ENCODE measurements at places on chromosomes 12 and 14.

- DNase-seq, result no peak
Observed at GRCh38 chr12:126915309-126915708, 1351.7 kb upstream of the TMEM132C start.

DNA sequence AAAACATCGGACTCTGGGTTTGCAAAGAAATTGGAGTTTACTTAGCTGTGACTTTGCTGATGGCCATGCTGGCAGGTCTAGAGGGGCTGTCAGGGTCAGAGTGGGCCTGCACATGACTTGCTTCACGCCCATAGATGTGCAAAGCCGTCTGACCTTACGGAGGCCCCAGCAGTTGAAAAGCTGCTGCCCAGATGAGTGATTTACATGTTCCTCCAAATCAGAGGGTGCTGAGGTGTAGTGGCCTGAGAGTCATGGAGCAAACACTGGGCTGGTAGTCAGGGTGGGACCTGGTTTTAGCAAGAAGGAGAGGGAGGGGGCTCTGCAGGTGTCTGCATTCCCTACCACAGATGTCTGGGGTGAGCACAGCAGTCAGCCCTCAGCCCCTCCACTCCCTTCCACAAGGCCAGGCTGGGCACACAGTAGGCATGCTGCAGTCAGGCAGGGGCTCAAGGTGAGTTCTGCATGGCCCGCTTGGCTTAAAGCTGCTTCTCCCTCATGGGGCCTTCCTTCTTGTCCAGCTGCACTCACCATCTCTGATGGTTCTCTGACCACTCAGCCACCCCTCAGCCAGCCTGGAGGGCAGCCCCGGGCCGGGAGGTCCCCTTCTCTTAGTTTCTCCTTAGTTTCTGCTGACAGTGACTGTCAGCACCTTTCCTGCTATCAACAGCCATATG lies 34.2 kb upstream of the EML1 start:
- no peak for DNase-seq

DNA sequence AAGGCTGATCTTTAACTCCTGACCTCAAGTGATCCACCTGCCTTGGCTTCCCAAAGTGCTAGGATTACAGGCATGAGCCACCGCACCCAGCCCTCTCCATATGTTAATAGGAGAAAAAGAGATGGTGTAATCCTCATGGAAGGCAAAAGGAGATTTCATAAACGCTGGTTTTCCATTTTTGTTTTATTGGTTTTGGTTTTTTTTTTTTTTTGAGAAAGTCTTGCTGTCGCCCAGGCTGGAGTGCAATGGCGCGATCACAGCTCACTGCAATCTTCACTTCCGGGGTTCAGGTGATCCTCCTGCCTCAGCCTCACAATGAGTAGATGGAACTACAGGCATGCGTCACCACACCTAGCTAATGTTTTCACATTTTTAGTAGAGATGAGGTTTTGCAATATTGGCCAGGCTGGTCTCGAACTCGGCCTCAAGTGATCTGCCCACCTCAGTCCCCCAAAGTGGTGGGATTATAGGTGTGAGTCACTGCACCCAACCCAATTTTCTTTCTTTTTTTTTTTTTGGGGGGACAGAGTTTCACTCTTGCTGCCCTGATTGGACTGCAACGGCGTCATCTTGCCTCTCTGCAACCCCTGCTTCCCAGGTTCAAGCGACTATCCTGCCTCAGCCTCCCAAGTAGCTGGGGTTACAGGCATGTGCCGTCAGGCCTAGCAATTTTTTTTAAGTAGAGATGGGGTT lies 8.1 kb downstream of the PTGES3 start:
- no peak for DNase-seq

DNA sequence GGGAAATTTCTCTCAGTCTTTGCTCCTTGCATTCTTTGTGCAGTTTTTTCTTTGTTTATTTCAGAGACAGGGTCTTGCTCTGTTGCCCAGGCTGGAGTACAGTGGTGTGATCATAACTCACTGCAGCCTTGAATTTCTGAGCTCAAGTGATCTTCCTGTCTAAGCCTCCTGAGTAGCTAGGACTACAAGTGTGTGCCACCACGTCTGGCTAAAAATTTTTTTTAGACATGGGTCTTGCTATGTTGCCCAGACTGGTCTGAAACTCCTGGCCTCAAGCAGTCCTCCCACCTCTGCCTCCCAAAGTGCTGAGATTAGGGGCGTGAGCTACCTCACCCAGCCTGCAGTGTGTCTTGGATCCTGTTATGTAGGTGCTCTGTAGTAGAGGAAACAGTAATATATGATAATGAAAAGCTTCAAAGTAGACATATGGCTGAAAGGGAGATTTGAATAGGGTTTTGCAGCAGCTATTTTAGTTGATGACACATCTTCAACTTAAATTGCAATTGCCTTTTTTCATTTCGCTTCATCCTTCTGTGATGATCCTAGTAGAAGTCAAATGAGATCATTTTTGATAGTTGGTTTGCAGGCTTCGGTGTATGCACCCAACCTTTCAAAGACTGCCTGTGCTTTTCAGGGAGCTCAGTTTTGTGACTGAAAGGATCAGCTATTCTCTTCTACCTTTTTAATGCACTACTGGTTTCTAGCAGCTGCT lies 75.4 kb downstream of the FUT8 start:
- peak; percentile 21 for DNase-seq

DNA sequence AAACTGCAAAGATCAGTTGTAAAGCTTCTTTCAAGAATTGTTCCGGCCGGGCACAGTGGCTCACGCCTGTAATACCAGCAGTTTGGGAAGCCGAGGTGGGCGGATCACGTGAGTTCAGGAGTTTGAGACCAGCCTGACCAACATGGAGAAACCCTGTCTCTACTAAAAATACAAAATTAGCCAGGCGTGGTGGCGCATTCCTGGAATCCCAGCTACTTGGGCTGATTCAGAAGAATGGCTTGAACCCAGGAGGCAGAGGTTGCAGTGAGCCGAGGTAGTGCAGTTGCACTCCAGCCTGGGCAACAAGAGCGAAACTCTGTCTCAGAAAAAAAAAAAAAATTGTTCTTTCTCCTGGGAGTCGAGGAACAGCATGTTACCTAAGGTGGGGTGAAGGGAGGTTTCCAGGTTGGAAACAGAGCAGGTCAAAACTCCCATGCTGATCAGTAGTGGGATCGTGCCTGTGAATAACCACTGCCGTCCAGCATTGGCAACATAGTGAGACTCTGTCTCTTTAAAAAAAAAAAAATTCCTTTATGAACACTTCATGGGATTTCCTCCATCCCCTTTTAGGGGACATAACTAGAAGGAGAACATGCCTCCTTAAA lies 13.9 kb downstream of the FBXO34 start:
- no peak for DNase-seq

DNA sequence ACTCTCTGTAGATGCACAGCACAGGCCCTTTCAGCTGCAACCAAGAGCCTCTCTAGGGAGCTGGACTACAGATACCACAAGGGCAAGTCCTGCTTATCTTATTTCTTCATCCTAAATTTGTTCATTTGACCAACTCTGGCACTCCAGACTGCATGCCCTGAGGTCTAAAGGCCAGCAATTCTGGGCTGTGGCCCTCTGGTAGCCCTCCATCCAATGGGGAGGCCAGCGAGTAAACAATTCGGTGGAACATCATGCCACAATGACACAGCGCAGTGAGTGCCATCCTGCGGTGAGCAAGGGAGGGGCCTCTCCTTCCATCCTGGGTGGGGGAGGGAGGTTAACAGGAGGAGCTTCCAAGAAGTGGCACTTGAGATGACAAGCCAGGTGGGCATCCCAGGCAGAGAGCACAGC lies 652 bp upstream of the SELPLG start:
- DNase-seq, result no peak

All from neural progenitor cell (in vitro differentiated cells).